ENCODE measurements at places on chromosomes 6 and 20. TPM values are rescaled to one million over a fixed set of nuclear protein-coding genes. Genes with fewer than 3 reads are reported as not detected.

Gene RAET1E
- total RNA-seq = 2.7 TPM

Gene BEND3
- total RNA-seq = 3.6 TPM

Gene BTNL2
- not detected for total RNA-seq

Gene ARMC2
- 3.1 TPM for total RNA-seq

Gene RAD21L1
- total RNA-seq = not detected

Gene BHLHE23
- total RNA-seq = not detected

Gene RNF8
- total RNA-seq = 25.1 TPM

Gene ACTL10
- total RNA-seq = not detected
